ENCODE measurements at places on chromosomes 6 and 20. TPM values are rescaled to one million over a fixed set of nuclear protein-coding genes. Genes with fewer than 3 reads are reported as not detected.

EBF4 gene
- 23.2 TPM for total RNA-seq

HSF2 gene
- total RNA-seq: 31.8 TPM

DNA sequence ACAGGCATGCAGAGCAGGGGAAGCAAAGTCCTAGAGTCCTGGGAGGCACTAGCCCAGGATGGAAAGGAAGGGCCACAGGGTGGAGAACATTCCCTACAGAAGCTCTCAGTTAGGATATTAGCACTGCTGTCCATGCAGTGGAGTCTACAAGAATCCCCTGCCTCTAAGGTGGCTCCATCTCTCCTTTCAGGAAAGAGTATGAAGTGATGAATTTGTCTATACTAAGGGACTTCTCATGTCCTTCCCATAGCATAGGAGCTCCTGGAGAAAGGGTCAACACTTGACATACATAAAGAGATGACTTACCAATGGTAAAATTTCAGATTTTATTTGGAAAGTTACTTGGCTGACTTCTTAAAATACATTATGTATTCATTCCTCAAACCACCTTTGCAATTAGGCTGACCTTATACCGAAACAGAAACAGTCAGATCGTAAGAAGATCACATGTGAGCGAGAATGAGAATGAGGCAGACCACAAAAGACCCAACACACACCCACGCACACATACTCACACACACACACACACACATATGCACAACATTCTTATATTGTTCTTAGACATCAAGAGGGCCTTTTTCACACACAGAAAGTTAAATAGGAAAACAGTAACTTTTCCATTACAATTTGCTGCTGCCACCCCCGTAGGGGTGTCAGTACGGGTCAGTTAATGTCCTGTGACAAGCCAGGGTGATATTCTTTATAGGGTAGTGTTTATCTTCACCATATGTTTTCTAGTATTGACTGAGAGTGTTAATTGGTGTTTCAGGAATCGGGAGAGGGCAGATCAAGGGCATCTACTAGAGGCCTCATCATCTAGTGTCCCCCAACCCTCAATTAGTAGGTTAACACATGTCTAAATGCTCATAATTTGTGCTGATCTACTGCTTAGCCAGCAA is 159.4 kb downstream of the FAXC start:
- DNase-seq: no peak
- no peaks in the 10 kb centered on the region for H3K27me3 ChIP-seq
- H3K4me1 ChIP-seq: no peaks in the 10 kb centered on the region
- H3K36me3 ChIP-seq: no peaks in the 10 kb centered on the region
- no peak overlapping the region for H3K4me3 ChIP-seq

DNA sequence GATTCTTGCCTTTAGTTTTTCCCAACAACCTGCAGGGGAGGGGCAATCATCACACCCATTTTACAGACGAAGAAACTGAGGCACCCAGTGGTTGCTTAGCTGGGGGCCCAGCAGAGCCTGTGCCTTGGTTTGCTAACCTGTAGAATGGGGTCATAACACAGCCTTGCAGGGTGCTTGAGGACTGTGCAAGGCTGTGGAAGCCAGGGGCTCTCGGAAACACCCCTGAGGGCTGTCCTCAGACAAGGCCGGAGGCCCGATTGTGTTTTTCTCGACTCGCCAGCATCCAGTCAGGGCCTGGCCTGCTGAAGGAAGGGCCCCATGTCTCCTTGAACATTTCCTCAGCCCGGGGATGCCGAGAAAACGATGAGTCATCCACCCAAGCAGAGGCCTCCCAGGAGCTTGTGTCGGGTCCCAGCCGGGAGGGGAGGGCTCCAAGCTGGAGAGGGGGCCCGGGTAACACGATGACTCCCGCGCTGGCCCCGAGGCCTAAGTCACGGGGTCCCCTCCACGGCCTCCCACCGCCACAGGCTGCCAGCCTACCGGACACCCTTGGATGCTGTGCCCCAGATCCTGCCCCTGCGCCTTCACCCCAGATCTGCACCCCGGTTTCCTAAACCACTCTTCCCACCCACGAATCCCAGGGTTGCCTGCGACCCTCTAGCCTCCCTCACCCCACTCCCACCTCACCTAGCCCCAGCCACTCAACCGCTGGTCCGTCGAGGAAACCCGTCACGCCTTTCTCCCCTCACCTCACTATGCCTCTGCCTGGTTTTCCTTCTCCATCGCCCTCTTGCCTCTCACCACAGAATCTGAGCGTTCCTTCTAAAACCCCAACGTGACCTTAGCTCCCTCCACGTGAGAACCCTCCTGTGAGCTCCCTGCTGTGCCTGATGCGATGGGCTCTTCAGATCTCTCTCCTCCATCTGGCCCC is 10.6 kb downstream of the NOL4L start:
- H3K27me3 ChIP-seq: no peaks in the 10 kb centered on the region
- no peaks in the 10 kb centered on the region for H3K36me3 ChIP-seq
- H3K27ac ChIP-seq: peak overlapping the region; percentile 54
- H3K4me3 ChIP-seq: no peak overlapping the region
- no peak for DNase-seq

GRCh38 chr20:15317546-15318232 is 980.3 kb upstream of the FLRT3 start:
- no peaks in the 10 kb centered on the region for H3K27me3 ChIP-seq
- H3K36me3 ChIP-seq: peaks cover 3% of the 10 kb centered on the region
- no peak for DNase-seq
- no peak overlapping the region for H3K4me3 ChIP-seq

DNA sequence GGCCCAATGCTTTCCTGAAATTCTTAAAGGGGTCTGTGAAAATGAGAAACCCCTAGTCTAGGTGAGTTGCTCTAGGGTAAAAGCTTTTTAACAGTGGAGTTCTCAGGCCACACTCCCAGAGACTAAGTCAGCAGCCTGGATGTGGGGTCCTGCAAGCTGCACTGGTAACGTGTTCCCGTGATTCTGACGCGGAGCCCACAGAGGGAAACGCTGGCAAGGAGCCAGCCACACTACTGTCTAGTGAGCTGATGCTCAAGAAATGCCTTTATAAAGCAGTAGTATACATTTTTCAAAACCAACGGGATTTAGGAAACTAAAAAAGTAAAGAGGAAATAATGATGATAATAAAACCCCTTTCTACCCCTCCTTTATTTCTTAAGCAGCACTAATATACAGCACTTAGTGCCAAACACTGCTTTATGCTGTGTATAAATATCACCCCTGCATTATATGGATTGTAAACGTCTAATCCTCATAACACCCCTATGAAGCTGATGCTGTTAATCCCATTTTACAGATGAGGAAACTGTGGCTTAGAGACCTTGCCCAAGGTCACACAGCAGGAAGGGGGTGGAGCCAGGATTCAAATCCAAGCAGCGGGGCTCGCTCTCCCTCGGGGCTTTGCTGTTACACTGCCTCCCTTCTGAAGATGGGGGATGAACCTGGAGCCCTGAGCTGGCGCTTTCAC is 25.0 kb downstream of the KCNK15 start:
- H3K27me3 ChIP-seq: peaks cover 23% of the 10 kb centered on the region
- H3K4me3 ChIP-seq: no peak overlapping the region

SMLR1 gene
- not detected for total RNA-seq

PPP1R14C gene
- total RNA-seq: 7.3 TPM

GRCh38 chr20:2349801-2350200 is 30.9 kb upstream of the TGM6 start:
- no peak overlapping the region for H3K27ac ChIP-seq
- H3K4me1 ChIP-seq: peaks cover 8% of the 10 kb centered on the region
- peaks cover 3% of the 10 kb centered on the region for H3K27me3 ChIP-seq
- no peaks in the 10 kb centered on the region for H3K36me3 ChIP-seq
- no peak for DNase-seq

- H3K36me3 ChIP-seq: no peaks in the 10 kb centered on the region
- H3K27ac ChIP-seq: no peak overlapping the region
- no peaks in the 10 kb centered on the region for H3K4me1 ChIP-seq
- H3K27me3 ChIP-seq: no peaks in the 10 kb centered on the region
Observed at GRCh38 chr20:53535878-53536277, 57.8 kb downstream of the ZNF217 start.

All from neural crest cell (in vitro differentiated cells).